ENCODE measurements at places on chromosomes 1 and 21.

- DNase-seq: peak; percentile 59
These were observed 733 bp downstream of the KDM5B start for GRCh38 chr1:202807451-202807925.

DNA sequence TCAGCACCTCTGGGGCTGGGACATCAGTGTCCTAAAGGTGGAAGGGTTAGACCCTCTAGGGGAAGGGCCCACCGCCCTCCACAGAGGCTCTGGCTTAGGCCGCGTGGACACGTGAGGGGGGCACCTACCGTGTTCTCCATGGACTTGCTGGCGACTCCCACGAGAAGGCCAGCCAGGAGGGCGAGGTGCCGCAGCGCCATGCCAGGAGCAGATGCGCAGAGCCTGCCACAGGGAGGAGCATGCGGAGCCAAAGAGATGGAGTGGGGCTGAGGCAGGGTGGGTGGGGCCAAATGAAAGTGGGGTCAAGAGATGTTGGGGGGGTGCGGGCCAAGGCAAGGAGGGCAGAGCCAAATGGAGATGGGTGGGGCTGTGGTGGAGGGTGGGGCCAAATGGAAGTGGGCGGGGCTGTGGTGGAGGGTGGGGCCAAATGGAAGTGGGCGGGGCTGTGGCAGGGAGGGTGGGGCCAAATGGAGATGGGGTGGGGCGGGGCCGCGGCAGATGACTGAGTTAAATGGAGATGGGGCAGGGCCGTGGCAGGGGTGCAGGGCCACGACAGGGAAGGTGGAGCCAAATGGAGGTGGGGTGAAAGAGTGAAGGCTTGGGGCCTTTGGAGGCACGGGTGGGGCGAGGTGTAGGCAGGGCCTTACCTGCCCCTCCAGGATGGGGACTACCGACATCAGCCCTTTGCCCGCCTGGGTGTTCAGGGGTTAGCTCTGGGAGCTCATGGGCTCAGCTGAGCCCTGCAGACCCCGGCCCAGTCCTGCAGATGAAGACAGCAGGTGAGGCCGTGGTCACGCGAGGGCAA is 17.4 kb upstream of the RNF223 start:
- DNase-seq: peak; percentile 54

GRCh38 chr1:31905681-31906080 is 32.5 kb downstream of the PTP4A2 start:
- no peak for DNase-seq

DNA sequence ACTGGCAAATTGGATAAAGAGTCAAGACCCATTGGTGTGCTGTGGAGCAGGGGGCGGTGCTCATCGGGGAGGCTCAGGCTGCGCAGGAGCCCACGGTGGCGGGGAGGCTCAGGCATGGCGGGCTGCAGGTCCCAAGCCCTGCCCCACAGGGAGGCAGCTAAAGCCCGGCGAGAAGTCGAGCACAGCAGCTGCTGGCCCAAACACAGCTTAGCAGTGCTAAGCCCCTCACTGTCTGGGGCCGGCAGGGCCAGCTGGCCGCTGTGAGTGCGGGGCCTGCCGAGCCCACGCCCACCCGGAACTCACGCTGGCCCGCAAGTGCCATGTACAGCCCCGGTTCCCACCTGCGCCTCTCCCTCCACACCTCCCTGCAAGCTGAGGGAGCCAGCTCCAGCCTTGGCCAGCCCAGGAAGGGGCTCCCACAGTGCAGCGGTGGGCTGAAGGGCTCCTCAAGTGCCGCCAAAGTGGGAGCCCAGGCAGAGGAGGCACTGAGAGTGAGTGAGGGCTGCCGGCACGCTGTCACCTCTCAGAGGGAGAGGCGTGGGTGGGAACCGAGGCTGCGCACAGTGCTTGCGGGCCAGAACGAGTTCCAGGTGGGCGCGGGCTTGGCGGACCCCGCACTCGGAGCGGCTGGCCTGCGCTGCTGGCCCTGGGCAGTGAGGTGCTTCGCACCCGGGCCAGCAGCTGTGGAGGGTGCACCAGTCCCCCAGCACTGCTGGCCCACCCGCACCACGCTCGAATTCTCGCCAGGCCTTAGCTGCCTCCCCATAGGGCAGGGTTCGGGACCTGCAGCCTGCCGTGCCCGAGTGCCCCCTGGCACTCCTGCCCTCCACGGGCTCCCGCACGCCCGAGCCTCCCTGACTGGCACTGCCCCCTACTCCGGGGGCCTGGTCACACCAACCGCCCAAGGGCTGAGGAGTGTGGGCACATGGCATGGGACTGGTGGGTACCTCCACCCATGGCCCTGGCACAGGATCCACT is 263.4 kb downstream of the GPR52 start:
- DNase-seq: no peak

GRCh38 chr21:20760221-20760620 is 238.0 kb upstream of the NCAM2 start:
- no peak for DNase-seq

DNA sequence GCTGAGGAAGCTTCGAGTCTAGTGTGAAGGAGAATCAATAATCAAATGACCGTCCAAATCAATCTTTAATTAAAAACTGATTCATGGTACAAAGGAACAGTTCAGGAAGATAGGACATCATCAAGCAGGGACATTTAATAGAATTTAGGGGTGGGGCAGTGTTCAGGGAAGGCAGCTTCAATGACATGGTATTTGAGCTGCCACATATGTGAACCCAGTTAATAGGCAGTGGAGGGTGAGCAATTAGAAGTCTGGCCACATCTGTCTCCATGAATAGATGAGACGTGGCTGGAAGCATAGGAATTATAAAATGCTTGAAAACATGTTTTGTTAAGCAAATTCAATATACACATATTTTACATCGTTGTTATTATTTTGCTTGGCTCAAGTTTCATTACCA is 362.7 kb downstream of the PRDM2 start:
- no peak for DNase-seq

DNA sequence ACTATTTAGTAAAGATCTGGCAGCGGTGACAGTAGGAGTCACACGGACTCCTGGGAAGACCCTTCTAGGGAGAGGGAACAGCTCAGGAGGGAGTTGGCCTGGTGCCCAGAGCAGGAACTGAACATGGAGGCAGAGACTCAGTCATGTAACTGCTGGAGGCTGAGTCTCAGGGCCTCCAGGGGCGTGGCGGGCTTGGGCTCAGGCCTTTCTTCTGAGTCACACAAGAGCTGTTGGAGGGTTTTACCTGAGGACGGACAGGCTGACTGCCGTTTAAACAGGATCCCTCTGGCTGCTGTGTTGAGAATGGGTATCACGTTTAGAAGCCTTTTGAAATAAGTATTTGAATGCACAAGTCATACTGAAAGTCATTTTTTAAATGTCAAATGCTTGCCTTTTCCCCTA is 7.2 kb upstream of the ETS2 start:
- DNase-seq: peak; percentile 62

GRCh38 chr21:32921632-32922230 is 104.0 kb upstream of the OLIG2 start:
- peak; percentile 66 for DNase-seq

DNA sequence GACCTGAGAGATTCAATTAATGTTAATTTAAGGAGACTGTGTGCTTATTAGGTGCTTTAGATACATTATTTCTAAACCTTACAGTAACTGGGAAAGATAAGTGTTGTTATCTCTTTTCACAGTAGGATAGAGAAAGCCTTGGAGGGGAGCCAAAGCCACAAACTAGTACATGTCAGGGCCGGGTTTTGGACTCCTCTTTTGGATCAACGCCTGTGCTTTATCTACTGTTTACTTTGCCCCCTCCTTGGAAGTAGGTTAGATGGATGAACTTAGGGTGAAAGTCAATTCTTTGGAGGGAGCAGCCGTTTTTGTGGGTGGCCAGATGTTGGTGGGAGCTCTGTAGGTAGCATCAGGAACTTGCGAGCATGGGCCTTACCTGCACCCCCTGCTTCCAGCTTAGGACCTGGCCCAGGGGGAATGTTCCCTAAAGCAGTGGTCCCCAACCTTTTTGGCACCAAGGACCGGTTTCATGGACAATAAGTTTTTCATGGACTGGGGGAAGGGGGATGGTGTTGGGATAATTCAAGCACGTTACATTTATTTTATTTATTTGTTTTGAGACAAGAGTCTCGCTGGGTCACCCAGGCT is 1.7 kb downstream of the HHAT start:
- no peak for DNase-seq

- peak; percentile 93 for DNase-seq
These were observed 362 bp upstream of the DYNLT4 start for GRCh38 chr1:44807364-44808062.

GRCh38 chr1:113281550-113281949 is 108.8 kb upstream of the MAGI3 start:
- no peak for DNase-seq

DNA sequence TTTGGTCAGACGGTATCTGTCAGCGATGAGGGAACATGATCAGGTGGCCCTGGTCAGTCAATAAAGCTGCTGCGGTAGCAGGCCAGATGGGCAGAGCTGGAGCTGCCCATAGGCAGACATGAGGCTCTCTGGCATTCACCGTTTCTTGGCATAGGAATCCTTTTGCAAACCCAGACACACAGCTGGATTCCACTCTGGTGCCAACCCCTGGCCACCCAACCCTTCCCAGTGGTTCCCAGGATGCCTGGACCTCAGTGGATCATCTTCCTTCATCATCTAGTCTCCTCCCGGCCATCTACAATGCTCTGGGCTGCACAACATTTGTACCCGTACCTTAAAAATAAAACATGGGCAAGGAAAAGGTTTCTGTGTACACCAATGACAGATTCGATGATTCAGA is 68.3 kb upstream of the ACTRT2 start:
- DNase-seq: no peak

DNA sequence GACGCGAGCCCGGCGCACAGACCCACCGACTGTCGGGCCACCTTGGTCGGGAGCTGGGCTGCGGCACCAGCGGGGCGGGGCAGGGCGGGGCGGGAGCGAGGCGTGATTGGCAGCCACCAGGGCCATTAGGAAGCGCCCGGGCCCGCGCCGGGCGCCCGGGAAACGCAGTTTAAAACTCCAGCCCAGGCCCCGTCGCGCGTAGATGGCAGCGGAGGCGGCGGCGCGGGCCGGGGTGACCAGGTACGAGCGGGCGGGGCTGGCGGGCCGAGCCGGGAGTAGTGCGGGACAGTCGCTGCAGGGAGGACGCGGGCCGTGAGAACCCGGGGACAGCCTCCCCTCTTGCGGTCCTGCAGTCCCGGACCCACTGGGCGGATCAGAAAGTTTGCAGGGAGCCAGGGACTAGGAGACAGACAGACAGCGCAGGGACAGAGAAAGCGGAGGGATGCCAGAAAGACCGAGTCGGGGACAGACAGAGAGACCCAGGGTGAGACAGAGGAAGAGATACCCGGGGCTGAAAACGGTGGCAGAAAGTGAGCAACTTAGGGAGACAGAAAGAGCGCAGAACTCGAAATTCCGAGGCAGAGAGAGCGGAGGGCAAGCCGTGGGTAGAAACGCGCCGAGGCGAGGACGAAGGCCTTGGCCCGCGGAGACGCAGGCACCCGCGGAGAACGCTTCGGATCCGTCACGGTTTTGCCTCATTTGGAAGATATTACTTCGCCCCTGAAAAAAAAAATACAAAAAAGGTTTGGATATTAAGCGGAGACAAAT is at the start of gene DMBX1:
Gene DMBX1, plus strand, starts transcription at position 199 of the 768 bp plus-strand sequence. CDS start 17,175 bp downstream, outside the sequence.
- DNase-seq: peak; percentile 71

DNA sequence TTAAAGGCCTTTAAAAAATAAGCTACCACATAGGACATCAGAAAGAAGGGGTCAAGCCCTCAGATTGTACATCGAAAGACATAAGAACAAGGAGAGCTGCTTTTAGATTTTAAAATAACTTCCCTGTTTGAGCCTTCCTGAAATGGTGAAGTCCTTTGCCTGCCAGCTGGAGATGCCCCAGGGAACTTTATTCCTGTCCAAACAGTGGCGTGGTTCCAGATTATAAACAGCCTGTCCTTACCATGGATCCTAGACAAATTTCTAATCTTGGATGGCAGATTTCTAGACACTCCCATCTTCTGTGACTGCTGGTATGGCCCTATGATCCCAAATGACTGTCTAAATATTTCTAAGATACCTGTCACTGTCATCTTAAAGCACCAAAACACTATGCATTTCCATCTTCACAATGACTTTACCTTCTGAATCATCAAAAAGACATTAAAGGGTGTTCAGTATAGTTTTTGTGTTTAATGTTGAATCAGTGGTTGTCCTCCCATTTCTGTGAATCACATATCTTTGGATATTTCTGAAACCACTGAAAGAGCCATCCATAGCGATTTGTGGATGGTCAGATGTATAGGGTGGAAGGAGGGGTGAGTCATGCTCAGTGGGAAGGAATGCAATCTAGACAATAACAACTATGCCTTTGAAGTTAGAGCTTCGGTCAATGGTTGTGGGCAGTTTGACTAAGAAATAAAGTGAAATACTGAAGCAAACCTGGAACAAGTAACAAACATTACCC is 23.2 kb downstream of the ILDR2 start:
- no peak for DNase-seq

GRCh38 chr1:71796006-71796405 is 486.3 kb downstream of the NEGR1 start:
- no peak for DNase-seq

- no peak for DNase-seq
These were observed 3.5 kb downstream of the MARCKSL1 start for GRCh38 chr1:32332290-32333079.

DNA sequence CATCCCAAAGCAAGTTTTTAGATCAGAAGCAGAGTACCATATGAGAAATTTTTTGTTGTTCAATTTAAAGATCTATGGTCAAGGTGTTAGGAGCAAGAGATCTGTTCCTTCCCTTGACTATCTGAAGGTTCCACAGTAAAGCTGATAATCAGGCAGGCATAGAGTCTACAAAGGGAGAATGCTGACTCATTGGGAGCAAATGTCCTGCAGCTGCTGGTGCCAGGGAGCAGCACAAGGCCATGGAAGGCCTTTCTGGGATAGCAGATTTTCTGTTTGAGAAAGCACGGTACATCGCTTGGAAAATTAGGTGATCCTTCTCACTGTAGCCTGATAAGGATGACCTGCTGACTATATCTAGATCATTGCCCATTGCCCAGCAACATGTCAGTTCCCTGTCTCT is 210.1 kb upstream of the C1orf87 start:
- DNase-seq: no peak

DNA sequence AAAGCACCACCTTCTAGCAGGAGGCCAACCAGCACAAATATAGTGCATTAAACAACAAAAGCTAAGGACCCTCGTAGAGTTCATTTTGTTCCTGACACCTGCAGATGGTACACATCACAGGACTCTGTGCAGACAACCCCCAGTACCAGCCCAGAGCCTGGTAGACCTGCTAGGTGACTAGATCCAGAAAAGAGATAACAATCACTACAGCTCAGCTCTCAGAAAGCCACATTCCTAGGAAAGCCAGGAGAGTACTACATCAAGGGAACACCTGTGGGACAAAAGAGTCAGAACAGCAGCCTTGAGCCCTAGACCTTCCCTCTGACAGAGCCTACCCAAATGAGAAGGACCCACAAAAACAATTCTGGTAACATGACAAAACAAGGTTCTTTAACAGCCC is 344.7 kb upstream of the PTBP2 start:
- DNase-seq: no peak
